ENCODE measurements at places on chromosomes 6 and 20.

DNA sequence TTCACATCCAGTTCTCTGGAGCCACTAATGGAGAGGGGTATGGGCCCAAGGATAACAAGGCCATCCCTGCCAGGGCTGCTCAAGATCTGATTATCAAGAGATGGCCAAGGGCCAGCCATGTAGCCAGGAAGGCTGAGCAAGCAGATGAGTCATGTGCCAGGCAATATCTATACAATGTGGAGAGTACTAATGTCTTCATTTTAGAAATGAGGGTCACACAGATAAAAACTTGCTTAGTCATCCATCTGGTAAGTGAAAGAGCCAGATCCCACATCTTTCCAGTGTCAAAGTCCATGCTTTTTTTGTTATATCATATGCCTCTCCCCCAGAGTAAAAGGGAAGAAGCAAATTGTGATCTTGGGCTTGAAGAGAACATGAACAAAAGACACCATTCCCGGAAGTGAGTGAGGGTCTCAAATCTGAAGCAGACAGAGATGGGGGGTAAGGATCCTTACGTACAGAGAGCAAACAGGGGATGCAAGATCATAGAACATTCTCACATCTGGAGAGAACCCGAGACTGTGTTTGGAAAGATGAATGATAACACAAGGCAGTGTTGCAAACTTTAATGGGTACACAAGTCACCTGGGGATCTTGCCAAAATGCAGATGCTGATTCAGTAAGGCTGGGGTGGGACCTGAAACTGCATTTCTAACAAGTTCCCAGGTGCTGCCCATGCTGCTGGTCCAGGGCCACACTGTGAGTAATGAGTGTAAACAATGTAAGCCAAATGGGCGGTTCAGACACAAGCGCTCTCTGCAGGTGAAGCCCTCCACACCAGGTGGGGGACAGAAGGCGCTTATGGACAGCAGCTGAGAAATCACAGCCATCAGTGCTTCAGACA lies 20.0 kb upstream of the GSTA3 start:
- DNase-seq: no peak

DNA sequence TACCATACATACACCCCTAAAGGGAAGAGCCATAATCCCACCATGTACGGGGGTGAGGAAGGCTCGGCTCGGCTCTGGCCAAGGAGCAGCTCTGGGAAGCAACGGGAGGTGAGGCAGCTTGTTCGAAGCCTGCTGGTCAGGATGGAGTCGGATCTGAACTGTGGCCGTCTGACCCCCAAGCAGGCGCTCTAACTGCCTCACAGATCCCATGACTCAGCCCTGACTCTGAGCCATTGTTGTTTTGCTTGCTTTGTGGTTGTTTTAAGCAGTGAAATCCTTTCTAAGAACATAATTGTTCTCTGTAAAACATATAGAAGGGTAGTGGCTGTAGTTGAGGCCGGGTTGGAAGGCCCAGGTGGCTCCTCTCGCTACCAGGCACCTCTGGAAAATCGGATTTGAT lies 10.9 kb downstream of the C6orf132 start:
- no peak for DNase-seq

DNA sequence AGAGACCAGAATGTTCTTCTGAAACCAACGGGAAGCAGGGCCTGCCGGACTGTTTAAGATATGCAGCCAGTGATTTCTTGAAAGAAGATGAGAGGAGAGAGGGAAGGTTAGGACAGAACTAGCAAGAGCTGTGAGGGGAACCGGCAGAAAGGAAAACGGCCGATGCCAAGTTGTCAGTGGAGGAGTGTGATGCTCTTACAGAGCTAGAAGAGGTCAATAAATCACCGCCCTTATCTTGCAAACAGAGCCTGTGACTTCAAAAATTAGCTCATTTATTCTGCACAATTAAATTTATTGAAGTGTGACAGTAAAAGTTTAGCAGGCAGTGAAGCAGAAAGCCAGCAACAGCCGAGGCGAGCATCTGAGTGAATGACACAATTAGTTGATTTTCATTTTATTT lies 509.5 kb upstream of the ID4 start:
- DNase-seq: no peak

GRCh38 chr20:54920491-54920890 lies 445.1 kb downstream of the DOK5 start:
- DNase-seq: no peak

- peak; percentile 47 for DNase-seq
Measured at GRCh38 chr6:170404036-170404435, 97.5 kb downstream of the FAM120B start.

DNA sequence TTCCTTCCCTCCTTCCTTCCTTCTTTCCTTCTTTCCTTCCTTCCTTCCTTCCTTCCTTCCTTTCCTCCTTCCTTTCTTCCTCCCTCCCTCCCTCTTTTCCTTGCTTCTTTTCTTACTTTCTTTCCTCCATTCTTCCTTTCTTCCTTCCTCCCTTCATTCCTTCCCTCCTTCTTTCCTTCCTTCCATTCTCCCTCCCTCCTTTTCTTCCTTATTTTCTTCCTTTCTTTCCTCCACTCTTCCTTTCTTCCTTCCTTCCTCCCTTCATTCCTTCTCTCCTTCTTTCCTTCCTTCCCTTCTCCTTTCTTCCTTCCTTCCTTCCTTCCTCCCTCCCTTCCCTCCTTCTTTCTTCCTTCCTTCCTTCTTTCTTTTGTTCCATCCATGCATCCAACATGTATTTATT lies 35.1 kb upstream of the EDN3 start:
- DNase-seq: no peak

DNA sequence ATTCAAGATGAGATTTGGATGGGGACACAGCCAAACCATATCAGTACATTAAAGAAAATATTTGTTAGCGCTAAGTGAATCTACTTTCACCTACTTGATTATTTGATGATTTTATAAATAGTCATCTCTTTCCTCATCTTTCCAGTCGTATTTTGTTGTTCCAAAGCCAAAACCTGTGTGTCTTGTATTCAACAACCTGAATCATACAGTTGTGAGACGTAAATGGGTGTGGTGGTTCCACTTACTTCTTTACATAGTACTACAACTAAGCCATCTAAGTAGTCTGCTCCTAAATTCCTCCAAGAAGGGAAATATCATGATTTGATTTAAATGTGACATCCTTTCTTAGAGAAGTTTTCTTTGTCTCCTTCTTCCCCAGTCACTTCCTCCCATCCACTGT lies 132.8 kb downstream of the ESR1 start:
- DNase-seq: no peak

GRCh38 chr6:157432231-157432891 lies 51.4 kb downstream of the ZDHHC14 start:
- no peak for DNase-seq

DNA sequence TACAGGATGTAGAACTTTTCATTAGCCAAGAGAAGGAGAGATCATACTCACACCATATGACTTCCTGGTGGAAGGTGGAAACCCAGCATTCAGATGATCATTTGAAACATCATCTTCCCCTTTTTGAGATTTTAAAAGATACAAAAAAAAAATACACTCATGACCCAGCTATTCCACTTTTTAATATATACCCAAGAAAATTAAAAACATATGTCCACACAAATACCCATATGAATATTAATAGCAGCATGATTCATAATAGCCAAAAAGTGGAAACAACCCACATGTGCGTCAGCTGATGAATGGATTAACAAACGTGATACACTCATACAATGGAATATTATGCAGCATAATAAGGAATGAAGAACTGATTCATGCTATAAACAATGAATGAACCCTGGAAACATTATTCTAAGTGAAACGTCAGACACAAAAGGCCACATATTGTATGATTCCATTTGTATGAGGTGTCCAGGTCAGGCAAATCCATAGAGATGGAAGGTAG lies 130.0 kb upstream of the SGK1 start:
- no peak for DNase-seq

DNA sequence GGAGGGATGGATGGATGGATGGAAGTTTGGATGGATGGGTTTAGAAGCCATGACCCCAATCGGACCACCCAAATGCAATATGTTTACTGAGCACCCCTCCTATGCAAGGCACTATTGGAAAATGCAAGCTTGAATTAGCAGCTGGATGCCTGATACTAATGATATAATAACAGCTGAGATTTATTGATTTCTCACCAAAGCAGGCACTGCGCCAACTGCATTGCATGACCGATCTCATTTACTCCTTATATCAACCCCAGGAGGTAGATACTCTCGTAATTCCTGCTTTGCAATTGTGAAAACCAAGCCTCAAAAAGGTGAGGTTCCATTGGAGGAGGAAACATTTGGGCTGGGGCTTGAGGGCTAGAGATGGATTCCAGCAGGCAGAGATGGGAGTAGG lies 89.7 kb downstream of the KCNB1 start:
- no peak for DNase-seq

DNA sequence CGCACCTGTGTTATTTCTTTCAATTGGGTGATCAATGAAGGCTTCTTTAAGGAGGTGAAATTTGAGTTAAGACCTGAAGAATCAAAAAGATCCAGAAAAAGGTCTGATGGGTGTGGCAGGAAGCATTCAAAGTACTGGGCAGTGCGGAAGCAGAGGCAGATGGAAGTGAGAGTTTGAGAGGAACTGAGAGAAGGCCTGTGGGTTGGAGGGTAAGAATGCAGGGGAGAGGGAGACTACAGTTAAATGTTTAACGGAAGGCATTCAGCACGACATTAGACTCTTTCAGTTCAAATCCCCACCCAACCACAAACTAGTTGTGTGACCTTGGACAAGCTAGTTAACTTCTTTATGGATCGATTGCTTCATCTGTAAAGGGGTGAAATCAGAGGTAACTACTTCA lies 50.5 kb upstream of the GCM1 start:
- no peak for DNase-seq

GRCh38 chr6:69261010-69261409 lies 535.8 kb downstream of the LMBRD1 start:
- no peak for DNase-seq

DNA sequence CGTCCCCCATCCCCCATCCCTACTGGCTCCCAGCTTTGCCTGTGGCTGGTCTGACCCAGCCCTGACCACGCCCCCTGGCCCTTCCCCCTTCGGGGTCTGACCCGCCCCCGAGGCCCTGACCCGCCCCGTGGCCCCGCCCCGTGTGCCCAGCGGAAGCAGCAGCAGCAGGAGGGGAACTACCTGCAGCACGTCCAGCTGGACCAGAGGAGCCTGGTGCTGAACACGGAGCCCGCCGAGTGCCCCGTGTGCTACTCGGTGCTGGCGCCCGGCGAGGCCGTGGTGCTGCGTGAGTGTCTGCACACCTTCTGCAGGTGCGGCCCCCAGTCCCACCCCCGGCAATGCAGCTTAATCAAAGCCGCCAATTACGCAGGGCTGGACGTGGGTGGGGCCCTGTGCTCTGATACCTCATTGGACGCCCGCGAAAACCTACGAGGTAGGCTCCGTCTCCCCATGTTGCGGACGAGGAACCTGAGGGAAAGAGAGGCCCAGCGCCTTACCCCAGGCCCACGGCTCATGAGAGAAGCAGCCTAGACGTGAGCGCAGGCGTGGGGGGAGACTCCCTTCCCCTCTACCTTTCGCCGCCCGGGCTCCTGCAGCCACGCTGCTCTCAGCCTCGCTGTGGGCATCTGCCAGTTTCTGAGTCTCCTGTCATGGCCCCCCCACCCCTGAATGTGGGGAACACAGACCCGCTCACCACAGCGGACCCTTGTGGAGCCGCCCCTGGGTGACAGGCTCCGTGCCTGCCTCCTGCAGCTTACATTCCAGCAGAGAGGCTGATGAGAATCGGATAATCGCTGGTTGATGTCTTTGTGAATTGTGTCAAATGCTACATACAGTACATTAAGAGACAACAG lies 12.8 kb downstream of the RBCK1 start:
- DNase-seq: no peak

GRCh38 chr6:143468026-143468425 lies 17.4 kb downstream of the PEX3 start:
- DNase-seq: no peak

Data from cerebellar nuclear complex (tissue), 1 donor.